ENCODE measurements at places on chromosomes 16 and 17.

GRCh38 chr16:53933407-53933806, 229.5 kb downstream of the FTO start:
- DNase-seq = no peak

DNA sequence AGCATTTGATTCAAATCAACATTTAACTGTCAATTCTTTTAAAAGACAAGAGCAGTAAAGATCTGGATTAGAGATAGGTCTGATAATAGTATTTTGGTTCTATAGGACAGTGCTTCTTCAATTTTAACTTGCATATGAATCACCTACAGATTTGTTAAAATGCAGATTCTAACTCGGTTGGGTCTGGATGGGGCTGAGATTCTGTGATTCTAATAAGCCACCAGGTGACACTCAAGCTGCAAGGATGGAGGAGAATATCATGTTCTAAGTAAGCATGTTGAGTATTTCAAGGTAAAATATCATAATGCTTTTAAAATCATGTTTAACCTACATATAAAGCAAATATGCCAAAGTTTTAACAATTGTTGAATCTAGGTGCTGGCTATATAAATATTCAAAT, 15.8 kb downstream of the TSPOAP1 start:
- no peak for DNase-seq

DNA sequence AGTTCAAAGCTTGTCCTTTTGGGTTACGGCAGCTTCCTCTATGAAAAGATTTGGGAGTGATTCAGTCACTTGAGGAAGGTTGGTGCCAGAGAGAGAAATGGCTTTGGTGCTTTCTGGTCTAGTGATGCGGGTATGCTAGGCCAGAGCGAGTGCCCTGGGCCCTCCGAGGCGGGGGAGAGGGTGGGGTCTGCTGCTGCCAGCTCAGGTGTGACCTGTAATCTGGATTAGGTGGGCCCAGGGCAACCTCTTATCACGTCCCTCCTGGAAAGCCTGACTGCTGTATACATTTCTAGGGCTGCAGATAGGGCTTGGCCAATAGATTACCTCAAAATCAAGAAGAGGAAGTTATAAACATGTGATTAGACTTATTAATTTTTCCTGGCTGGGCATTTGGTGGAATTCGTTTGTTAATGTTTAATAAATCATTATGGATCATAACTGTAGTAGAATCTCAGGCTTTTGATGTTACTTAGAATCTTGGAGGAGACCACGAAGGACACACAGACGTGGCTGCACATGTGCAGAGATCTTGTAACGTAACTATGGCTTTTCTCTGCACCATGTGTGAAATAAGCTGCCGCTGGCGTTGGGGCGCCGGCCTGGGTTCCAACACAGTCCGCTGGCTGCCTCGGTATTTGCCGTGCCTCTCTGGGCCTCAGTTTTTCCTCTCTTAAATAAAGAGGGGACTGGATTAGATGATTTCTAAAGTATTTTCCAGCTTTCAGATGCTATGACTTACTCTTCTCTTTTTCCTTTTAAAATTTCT, 1.2 kb downstream of the IRF8 start:
- DNase-seq = no peak

DNA sequence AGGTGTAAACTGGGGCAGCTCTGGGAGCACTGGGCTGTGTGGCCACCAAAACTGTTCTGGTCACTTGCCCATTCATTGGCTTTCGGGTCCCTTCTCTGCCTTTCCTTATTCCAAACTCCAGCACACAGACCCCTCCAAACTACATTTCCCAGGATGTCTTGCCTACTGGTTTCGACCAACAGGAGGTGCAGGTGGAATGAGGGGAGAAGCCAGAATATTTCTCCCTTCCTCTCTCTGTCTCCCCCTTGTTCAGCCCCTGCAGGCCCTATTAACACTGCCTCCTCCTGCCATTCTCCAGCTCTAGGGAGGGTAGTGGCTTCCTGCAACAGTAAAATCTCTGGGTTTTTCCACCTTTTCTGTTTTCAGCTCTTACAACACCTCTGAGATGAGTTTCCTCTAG, 13.2 kb upstream of the NAGPA start:
- DNase-seq = no peak

DNA sequence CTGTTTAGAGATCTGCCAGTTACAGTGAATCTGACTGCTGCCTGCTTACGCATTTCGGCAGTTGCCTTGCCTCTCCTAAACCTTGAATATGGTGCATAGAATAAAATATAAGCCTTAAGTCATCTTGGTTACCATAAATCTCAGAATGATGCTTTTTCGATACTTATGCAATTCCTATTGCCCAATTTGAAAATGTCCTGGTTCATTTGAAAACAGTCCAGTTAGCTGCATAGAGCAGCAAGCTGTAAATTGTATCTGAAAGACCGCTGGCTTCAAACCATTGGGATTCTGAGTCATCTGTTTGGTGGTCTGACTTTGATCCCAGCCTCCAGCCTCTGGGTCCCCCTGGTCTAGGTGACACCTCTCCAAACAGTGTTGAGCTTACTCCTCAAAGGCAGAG, 2.7 kb upstream of the PRKCA start:
- no peak for DNase-seq

GRCh38 chr16:20734056-20734455, 7.6 kb downstream of the THUMPD1 start:
- no peak for DNase-seq

- no peak for DNase-seq
These were observed 16.7 kb downstream of the ZBTB4 start for GRCh38 chr17:7462474-7463371.

DNA sequence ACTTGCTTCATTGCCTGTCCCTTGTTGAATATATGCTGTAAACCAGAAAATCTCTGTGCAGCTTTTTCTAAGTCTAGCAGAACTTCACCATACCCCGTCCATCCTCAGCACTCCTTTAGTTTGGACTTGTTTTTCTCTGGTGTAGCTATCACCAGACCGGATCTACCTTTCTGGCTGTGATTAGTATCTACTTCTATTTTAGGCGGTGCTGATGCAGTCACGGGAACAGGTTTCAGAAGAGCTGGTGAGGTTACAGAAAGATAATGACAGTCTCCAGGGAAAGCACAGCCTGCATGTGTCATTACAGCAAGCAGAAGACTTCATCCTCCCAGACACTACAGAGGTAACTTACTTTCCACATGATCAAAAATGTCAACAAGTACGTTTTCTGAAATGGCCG, 46.4 kb downstream of the NUP88 start:
- DNase-seq = no peak

DNA sequence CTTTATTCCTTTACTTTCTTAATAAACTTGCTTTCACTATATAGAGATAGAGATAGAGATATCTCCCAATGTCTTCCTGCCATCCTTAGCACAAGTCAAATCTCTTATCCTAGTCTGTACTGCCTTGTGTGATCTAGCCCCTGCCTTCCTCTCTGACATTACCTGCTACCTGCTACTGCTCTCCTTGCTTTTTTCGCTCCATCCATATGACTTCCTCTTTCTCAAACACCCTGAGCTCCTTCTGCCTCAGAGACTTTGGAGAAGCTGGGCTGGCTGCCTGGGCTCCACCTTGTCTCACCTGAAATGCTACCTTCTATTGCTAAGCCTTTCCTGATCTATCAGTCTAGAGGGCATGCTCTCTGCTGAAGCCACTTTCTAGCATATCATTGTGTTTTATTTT, 24.7 kb upstream of the WSB1 start:
- DNase-seq = no peak

- DNase-seq = no peak
These were observed 6.6 kb downstream of the PRAC1 start for GRCh38 chr17:48715496-48716399.

DNA sequence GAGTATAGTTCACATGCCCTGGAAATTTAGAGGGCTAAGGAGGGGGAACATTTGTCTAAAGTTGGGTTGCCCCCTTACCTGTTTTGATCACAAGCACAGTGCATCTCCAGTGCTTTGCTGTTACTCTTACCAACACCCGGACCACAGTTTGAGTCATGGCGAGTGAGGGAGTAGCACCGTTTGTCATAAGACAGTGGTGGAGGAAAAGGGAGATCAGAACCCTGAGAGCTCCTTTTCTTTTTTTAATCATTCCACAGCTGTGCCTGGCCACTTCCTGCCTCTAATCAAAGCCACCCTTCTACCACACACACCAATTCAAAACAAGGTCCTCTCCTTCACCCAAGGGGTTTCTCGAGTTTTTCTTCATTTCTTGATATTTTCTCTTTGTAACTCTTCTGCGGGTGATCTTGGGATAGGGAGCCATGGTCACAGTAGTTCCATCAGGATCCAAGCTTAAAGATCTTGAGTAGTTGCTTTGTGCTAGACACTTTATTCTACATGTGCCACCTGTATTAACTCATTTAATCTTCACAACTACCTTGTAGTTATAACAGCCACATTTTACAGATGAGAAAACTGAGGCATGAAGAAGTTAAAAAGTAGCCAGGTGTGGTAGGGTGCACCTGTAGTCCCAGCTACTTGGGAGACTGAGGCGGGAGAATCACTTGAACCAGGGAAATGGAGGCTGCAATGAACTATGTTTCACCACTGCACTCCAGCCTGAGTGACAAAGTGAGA, 5.0 kb upstream of the MYL4 start:
- no peak for DNase-seq

- no peak for DNase-seq
These were observed 154.6 kb upstream of the CIBAR2 start for GRCh38 chr16:85266857-85267256.

All from GOT3 (cell line).